Left lung (tissue), 14 donors: ENCODE measurements at places on chromosomes 2 and 18.

DNA sequence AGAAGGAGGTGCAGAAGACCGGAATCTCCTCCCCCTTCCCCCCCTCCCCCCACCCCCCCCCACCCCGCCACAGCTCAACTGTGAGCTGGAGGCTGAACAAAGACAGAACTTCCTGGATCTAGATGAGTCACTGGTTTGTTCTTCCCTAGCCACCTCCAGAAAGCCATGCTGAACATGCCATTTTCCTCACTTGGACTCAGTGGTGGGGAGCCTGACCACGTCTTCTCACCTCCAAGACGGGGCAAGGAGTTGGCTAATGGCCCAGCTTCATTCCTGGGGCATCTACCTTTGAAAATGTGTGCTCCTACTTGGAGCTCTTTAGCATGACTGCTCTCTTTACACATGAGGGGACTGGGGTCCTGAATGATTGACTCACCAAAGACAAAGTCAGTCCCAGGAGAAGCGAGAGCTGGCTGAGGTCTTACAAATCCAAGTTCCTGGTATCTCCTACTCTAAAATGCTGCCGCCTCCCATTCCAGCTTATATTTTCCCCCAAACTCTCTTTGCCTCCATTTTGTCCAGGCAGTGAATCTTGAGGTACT is 22.6 kb upstream of the FZD5 start:
- DNase-seq = no peak

DNA sequence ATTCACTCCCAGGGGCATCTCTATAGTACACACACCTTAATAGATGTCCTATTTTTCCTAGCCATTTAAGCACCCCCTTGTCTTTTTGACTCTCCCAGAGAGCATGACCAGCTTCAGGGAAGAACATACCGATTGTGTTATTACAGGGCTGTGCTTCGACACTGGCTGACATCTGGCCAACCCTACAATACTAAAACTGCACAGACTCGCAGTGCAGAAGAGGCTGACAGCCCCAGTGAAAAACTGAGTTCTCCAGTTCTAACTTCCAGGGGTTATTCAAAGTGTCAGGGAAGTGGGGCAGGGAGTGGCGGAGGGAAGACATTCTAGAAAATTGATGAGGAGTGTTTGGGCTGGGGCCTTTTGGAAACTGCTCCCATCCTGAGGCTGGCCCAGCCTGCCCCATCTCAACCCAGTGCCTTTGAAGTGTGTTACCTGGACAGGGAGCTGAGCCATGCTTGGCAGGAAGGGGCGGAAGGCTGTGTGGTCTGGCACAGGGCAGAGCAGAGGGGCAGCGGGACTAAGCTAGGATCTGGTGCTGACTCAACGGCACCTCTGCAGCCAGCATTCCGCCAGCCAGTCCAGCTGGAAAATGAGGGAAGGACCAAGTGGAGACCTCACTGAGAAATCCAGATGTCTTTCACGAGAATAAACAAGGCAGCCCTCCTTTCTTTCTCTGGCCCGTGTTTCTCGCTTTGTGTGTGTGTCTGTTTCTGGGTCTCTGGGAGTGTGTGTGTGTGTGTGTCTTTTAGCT is 15.4 kb upstream of the IGFBP5 start:
- DNase-seq = peak; percentile 40

- DNase-seq = peak; percentile 57
Observed at GRCh38 chr2:173264603-173265366, 89.9 kb upstream of the CDCA7 start.

GRCh38 chr2:62319070-62319469 is 123.2 kb downstream of the B3GNT2 start:
- no peak for DNase-seq

DNA sequence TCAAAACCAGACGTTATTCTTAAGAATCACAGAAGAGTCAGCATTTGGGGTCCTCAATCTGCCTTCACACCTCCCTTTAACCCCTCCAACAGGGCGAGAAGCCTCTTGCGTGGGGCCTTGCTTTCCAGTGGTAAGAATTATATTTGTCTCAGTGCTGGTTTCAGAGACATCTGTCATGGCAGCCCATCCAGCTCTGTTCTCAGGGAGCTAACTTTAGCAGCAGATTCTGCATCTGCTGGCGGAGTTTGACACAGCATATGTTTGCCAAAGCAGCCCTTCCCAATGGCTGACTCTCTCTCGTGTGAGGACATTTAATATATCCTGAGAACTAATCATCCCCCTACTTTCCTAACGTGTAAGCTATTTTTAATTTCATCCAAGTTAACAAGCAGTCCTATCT is 91.5 kb upstream of the BCL11A start:
- DNase-seq = no peak

DNA sequence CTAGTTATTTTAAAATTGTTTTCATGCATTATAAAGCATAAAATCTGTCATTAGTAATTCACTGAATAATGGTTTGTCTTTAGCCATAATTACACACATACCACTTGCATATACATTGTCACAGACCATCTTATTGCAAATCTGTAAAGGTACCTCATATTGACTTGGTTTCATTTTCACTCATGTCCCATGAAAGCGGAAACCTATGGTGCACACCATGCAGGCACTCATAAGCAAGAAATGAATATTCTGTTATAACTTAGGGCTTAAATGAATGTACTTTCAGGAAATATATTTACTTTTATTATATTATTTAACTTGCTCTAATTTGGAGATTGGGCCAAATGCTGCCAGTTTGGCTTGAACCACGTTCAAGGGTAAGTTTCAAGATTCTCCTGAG is 29.2 kb upstream of the STK17B start:
- DNase-seq = no peak

DNA sequence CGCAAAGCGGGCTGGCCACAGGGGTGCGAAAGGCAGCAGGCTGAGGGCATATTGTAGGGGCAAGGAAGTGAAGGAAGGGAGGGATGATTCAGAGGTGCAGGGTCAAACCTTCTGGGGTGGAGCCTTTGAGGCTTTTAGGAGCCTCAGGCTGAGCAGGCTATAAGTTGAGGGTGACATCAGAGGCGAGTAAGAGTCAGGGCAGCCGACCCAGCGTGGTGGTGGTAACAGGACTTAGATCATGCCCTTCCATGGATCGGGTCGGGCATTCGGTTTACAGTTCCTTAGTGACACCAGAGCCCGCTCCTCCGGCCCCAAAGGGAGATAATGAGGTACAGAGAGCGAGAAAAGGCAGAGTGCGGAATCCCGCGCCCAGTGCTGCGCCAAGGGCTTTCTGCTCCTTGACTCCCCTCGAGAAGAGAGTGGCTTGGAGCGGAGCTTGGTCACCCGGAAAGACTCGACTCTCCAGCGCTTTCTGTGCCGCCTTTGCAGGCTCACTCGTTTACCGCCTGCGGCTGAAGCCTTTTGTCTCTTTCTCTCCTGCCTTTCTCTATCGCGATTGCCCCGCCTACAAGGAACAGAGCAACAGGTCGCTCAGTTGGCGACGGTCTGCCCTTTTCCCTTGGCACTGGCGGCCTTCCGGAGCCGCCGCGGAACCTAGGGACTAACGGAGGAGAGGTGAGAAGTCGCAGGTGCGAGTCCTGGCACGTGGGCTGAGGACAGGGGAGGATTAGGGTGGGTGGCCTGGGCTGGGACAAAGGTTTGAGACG is 720 bp downstream of the LBX2 start:
- DNase-seq = no peak

- no peak for DNase-seq
Observed at GRCh38 chr2:230650585-230651137, 62.0 kb upstream of the CAB39 start.

DNA sequence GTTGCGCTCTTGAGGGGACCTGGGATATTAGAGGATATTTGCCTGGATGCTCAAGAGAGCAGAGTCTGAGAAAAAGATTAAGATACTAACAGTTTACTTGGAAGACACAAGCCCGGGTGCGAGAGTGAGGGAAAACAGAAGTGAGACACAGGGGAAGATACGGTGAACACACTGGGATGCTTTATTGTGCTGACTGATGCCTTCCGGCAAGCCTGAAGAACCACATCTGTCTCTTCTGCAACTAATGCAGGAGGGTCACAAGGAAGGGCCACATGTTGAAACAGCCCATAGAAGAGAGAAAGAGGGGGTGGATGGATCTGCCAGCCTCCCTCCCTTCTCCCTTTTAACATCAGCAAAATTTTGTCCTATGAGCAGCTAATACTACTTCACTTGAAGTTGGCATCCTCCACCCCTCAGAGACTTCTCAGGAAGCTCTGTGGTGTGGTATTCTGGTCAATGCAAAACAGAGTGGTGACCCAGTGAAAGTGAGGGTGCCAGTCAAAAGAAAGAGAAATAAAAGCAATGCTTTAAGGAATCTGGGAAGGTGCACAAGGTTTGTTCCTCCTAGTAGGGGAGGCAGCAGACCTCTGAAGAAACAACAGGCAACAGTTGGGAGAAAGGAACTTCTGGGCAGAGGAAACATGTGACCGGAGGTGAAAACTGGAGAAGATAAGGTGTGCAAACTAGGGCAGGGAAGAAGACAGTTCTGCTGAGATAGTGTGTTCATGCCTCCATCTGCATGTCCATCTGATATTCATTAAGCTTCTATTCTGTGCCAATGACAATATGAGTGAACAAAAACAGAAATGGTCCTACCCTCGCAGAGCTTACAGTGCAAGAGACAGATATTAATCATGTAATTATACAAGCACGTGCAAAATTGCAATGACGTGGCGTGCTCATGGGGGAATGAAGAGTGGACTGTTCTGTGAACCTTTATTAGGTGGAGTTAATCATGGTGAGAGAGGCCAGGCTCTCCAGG is 107.1 kb downstream of the LYPD6B start:
- DNase-seq = no peak

- no peak for DNase-seq
Observed at GRCh38 chr2:153875801-153876466, 4.2 kb downstream of the GALNT13 start.

DNA sequence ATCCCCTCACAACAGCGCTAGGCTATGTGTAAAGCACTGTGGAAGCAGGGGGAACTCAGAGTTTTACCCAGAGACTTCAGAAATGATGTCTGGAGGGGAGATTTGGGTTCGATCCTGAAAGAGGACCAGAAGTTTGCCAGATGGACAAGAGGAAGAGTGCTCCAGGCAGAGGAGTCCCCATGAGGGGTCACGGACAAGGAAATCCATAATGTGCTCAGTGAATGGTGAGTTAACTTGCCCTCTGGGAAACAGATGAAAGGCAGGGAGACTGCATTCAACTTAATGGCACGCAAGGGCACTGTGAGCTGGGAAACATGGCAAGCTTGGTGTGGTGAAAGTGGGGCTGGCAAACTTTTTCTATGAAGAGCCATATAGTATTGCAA is 6.0 kb upstream of the ASAP2 start:
- DNase-seq = no peak

DNA sequence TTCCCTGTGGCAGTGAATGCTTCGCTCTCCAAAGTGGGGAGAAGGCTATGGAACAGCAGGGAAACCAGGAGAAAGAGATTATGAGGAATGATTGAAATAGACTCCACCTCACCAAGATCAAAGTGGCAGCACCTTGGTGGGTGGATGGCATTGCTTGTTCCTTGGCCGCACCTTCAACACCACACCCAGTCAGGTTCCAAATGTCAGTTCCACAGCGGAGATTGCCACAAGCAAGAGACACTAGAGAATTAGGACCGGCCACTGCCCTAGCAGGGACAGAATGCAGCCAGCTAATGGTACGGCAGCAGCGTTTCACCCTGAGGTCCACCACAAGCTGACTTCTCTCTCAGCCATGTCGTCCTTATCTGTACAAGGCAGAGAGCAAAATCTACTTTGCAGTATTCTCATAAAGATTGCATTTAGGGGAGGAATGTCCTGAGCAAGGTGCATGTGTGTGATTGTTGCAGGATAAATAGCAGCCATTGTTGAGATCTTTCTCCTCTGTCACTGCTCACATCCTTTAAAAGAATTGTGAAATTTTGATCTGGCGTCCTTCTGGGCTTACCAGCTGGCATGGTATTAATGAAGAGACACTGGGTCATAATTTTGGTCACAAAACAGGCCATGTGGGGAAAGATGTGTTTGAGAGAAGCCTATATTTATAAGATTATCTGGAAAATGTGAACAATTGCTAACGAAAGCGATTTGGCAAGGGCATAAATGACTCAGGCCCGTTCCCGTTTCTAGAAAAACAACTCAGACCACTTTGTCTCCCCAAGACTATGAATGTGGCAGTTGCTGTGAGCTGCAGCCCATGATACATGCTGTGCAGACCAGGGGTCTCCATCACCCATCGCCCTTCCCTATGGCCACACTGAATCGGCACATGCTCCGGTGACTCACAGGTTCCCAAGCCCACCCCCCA is 228.6 kb upstream of the ID2 start:
- no peak for DNase-seq

DNA sequence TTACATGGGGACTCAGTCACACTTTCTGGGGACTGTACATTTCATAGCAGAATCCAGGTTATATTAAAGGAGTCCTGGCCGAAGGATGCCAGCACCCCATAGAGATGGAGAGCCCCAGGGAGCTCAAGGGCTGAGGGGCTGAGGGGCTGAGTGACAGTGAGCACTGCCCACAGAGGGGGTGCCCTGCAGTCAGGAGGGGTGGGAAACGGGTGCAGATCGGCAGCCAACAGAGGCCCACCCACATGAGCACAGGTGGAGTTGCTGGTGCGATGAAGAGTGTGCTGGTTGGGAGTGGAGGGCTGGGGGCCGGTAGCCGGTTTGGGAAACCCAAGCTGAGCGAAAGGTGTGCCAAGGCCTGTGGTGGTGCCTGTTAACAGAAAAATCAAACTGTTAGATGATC is 32.1 kb downstream of the TPRKB start:
- no peak for DNase-seq

- no peak for DNase-seq
Observed at GRCh38 chr18:6566338-6566911, 151.7 kb upstream of the L3MBTL4 start.

GRCh38 chr2:176818617-176819016 is 394.0 kb upstream of the HNRNPA3 start:
- DNase-seq = peak; percentile 11

GRCh38 chr2:195848119-195848899 is 191.3 kb downstream of the SLC39A10 start:
- DNase-seq = no peak

GRCh38 chr2:177909962-177910361 is 162.6 kb downstream of the PDE11A start:
- DNase-seq = no peak

DNA sequence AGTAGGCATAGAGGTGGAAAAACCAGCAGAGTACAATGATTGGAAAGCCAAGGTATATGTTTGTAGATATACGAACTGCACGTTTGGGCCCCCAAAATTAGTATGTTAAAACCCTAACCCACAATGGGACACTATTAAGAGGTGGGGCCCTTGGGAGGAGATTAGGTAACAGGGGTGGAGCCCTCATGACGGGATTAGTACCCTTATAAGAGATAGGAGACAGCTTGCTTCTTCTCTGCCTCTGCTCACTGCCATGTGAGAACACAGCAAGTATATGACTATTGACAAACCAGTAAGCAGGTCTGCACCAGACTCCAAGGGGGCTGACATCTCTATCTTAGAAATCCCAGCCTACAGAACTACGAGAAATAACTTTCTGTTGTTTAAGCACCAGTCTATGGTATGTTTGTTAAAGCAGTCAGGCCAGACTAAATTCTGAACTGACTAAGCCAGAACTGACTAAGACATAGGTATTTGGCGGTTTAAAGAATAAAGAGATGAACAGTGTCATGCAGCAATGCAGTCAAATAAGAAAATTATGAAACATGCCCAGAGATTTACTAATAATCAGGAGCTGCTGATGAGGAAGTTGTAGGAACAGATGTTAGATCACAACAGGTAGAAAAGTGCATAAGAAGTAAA is 182.9 kb downstream of the DYM start:
- no peak for DNase-seq

- no peak for DNase-seq
Observed at GRCh38 chr2:211434773-211435172, 878.4 kb downstream of the CPS1 start.
